ENCODE measurements at places on chromosomes 3 and 15. TPM values are rescaled to one million over a fixed set of nuclear protein-coding genes. Genes with fewer than 3 reads are reported as not detected.

MAP6D1 gene
- total RNA-seq: 2.1 TPM

SCN11A gene
- total RNA-seq: 0.33 TPM

ARHGEF26 gene
- 20.2 TPM for total RNA-seq

MME gene
- total RNA-seq: 155 TPM

APBA2 gene
- total RNA-seq: 6.9 TPM

TRANK1 gene
- 16.6 TPM for total RNA-seq

OR5H14 gene
- total RNA-seq: not detected

CYP8B1 gene
- not detected for total RNA-seq

EPHB3 gene
- 7.9 TPM for total RNA-seq

BLM gene
- 0.33 TPM for total RNA-seq

SOX14 gene
- total RNA-seq: not detected

DLL4 gene
- total RNA-seq: 5.0 TPM

SPESP1 gene
- 7.9 TPM for total RNA-seq

SPSB4 gene
- 1.3 TPM for total RNA-seq
